ENCODE measurements at places on chromosomes 5 and 9. TPM values are rescaled to one million over a fixed set of nuclear protein-coding genes. Genes with fewer than 3 reads are reported as not detected.

DNA sequence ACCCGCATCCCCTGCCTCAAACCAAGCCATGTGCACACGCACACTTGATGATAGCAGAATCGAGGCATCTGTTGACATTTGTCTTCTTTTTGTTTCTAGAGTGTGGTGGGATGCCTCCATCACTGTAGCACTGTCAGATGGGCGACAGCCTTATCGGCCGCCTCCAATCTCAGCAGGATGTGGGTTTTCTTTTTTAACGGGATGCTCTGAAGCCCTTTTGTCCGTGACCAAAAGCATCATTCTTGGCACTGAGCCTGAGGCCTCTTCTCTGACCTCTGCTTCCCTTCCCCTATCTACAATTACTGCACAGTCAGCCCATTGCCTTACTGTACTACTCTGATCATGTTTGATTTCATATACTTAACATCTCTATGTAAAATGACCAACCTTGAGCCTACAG, 78.3 kb downstream of the LMNB1 start:
- no peak overlapping the region for H3K4me3 ChIP-seq
- H3K27me3 ChIP-seq: no peaks in the 10 kb centered on the region
- no peaks in the 10 kb centered on the region for H3K36me3 ChIP-seq
- DNase-seq: no peak
- peaks cover 5% of the 10 kb centered on the region for H3K4me1 ChIP-seq
- no peak overlapping the region for H3K27ac ChIP-seq

- H3K36me3 ChIP-seq: no peaks in the 10 kb centered on the region
- no peak overlapping the region for H3K27ac ChIP-seq
- DNase-seq: no peak
- H3K4me1 ChIP-seq: no peaks in the 10 kb centered on the region
- H3K4me3 ChIP-seq: no peak overlapping the region
These were observed 19.2 kb downstream of the ADCY2 start for GRCh38 chr5:7415123-7415522.

DNA sequence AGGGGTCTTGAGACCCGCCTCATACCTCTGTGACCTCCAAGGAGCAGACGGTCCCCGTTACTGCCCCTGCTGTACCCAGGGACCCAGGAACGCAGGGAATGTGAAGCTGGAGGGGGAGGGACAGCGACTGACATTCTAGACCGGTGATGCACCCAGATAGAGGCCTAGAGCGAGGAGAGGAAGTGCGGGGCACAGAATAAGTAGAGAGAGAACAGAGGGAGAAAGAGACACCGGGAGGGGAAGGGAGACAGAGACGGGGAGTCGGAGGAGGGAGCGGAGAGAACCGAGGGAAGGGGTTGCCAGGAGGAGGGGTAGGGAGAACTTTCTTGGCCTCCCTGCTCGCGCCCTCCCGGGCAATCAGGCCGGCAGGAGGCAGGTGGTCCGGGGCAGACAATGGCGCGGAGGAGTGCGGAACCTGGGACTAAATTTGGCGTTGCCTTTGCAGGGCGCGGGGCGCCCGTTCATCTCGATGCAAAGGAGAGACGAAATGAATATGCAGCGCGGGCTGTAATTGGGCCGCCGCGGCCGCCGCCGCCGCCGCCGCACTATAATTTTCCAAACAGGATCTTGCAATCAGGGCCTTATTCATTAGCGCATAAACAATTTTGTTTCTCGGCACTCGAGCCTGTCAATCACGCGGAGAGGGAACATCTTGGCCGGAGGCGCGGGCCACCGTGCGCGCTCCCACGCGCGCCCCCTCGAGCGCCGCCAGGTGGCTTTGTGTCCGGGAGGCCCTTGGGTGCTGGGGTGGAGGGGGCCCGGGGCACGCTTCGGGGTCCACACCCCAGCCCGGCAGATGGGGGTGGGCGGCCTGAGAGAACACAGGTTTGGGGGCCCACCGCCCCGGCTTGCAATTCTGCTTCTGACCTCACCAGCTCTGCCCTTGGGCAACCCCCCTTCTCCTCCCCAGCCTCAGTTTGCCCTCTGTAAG, 33.0 kb downstream of the NDUFA8 start:
- H3K27ac ChIP-seq: no peak overlapping the region
- peak; percentile 76 for DNase-seq
- H3K36me3 ChIP-seq: no peaks in the 10 kb centered on the region
- H3K4me3 ChIP-seq: peak overlapping the region; percentile 68

DNA sequence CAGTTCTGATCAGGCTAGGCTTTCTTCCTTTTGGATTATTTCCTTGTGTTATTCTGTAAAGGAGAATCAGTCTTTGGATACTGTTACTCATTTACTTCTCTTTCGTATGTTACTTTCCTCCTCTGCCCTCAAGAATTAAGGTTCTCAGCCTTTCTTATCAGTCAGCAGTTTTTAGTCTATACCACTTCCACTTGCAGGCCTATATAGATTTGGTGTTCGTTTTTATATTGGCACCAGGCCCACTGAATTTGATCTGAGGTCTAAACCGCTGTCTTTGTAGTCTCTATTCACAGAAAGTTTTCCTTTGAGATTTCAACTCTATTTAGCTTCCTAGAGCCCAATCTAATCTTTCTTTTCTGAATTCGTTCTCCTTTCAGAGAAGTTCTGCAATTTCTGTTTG, 62.8 kb downstream of the ERBIN start:
- H3K27ac ChIP-seq: no peak overlapping the region
- H3K27me3 ChIP-seq: no peaks in the 10 kb centered on the region
- peaks cover 25% of the 10 kb centered on the region for H3K4me1 ChIP-seq
- no peak for DNase-seq
- H3K4me3 ChIP-seq: no peak overlapping the region

DNA sequence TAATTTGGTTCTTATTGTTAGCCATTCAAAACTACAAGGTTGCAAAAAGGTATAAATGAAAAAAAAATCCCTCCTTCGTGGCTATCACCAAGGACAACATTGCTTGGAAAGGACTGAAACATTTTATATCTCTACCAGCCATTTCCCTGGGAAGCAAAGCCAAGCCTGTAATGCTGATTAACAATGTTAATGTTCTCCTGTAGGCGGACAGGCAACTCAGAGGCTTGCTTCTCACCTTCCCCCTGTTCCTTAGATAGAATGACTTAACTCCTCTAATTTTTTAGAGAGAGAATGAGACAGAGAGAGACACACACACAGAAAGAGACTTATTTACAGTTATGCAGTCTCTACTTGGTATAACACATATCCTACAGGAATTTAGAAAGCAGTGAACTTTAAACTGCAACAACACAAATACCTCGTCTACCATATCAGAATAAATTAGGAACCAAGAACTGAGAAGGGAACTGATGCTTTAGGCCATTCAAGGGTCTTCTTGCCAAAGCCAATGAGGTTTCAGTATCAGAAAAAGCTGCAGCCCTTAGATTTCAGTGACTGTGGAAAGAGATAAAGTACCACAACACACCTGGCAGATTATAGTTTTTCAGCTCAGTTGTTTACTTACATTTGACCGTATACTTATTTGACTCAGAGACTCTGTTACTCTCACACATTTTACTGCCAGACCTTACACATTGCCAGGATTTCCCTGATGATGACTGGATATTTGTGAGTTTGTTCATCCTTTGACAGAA, 20.9 kb upstream of the MAN2A1 start:
- H3K4me3 ChIP-seq: no peak overlapping the region
- DNase-seq: no peak
- H3K4me1 ChIP-seq: no peaks in the 10 kb centered on the region
- no peaks in the 10 kb centered on the region for H3K36me3 ChIP-seq
- H3K27me3 ChIP-seq: peaks cover 8% of the 10 kb centered on the region

DNA sequence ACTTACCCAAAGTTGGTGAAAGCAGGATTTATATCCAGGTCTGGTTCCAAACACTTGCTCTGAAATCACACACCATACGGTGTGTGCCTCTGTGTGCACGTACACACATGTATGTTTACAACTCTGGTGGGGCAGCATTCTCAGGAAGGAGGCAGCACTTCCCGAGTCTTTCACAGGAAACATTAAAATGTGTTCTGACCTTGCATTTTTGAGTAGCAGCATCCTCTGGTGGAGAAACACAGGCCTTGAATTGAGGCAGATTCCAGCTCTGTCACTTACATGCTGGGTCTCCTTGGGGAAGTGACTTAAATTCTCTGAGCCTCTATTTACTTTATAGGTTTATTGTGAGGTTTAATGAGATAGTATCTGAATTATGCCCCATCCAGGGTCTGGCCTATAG, 126.4 kb downstream of the RGS3 start:
- H3K27ac ChIP-seq: no peak overlapping the region
- H3K27me3 ChIP-seq: no peaks in the 10 kb centered on the region
- H3K36me3 ChIP-seq: peaks cover 7% of the 10 kb centered on the region
- peaks cover 6% of the 10 kb centered on the region for H3K4me1 ChIP-seq
- peak; percentile 67 for DNase-seq

GRCh38 chr9:36499174-36499890, 73.4 kb upstream of the MELK start:
- H3K27me3 ChIP-seq: 0 out of 2 replicates have a peak, but pooled peaks cover 4% of the 10 kb centered on the region
- no peaks in the 10 kb centered on the region for H3K36me3 ChIP-seq
- DNase-seq: no peak
- H3K4me3 ChIP-seq: no peak overlapping the region
- H3K4me1 ChIP-seq: no peaks in the 10 kb centered on the region

GRCh38 chr9:118281772-118282171, 577.6 kb downstream of the TLR4 start:
- no peaks in the 10 kb centered on the region for H3K27me3 ChIP-seq
- H3K4me1 ChIP-seq: no peaks in the 10 kb centered on the region
- no peaks in the 10 kb centered on the region for H3K36me3 ChIP-seq

GRCh38 chr5:33361781-33362180, 79.0 kb upstream of the TARS1 start:
- H3K27me3 ChIP-seq: no peaks in the 10 kb centered on the region
- 0 out of 2 replicates have a peak, but pooled peaks cover 8% of the 10 kb centered on the region for H3K4me1 ChIP-seq
- H3K4me3 ChIP-seq: no peak overlapping the region
- no peak overlapping the region for H3K27ac ChIP-seq

GRCh38 chr9:119004618-119004990, 364.6 kb downstream of the BRINP1 start:
- DNase-seq: peak; percentile 85
- H3K4me3 ChIP-seq: peak overlapping the region; percentile 28
- no peaks in the 10 kb centered on the region for H3K27me3 ChIP-seq
- no peaks in the 10 kb centered on the region for H3K36me3 ChIP-seq
- peak overlapping the region; percentile 93 for H3K27ac ChIP-seq

GRCh38 chr5:147391781-147392180, 118.1 kb downstream of the DPYSL3 start:
- DNase-seq: peak; percentile 94
- H3K4me1 ChIP-seq: no peaks in the 10 kb centered on the region
- no peaks in the 10 kb centered on the region for H3K36me3 ChIP-seq
- no peak overlapping the region for H3K27ac ChIP-seq

GRCh38 chr5:116652903-116653302, 78.3 kb upstream of the SEMA6A start:
- DNase-seq: no peak
- H3K36me3 ChIP-seq: no peaks in the 10 kb centered on the region
- no peaks in the 10 kb centered on the region for H3K4me1 ChIP-seq
- no peaks in the 10 kb centered on the region for H3K27me3 ChIP-seq
- H3K27ac ChIP-seq: no peak overlapping the region

- no peaks in the 10 kb centered on the region for H3K27me3 ChIP-seq
- no peaks in the 10 kb centered on the region for H3K36me3 ChIP-seq
- peak; percentile 80 for DNase-seq
These were observed 16.5 kb downstream of the AGXT2 start for GRCh38 chr5:35031276-35031675.

Gene XPA
- total RNA-seq: 8.0 TPM

Gene CTXN3
- total RNA-seq: not detected

- H3K4me1 ChIP-seq: no peaks in the 10 kb centered on the region
- H3K27me3 ChIP-seq: no peaks in the 10 kb centered on the region
- no peaks in the 10 kb centered on the region for H3K36me3 ChIP-seq
These were observed 54.2 kb downstream of the ELAVL2 start for GRCh38 chr9:23771746-23772384.

DNA sequence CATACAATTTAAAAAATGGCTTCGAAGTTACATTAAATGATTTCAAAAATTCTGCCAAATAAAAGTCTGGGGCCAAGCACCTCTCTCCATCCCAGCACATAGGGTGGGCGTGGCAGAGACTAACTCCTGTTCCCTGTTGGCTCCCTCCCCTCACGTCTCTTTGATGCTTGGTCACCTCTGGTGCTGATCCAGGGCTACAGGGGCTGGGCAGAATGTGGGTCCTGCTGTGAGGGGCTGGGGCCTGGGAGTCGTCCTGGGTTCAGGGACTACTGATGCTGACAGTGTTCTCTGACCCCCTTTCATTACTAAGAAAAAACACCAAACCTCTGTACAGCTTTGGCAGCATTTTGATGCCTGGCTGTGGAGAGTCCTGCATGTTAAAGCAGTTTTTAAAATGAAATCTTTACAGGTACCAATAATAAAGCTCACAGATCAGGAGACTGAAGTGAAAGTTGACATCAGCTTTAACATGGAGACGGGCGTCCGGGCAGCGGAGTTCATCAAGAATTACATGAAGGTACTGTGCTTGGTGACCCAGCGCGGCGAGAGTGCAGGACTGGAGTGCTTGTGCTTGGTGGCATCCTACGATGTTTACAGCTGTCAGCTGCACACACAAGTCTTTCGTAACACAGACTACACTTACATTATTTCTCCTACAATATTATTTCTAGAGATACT, 29.0 kb downstream of the TENT4A start:
- H3K4me1 ChIP-seq: no peaks in the 10 kb centered on the region
- H3K27me3 ChIP-seq: no peaks in the 10 kb centered on the region
- H3K36me3 ChIP-seq: peaks cover 29% of the 10 kb centered on the region
- no peak overlapping the region for H3K27ac ChIP-seq
- DNase-seq: no peak
- H3K4me3 ChIP-seq: no peak overlapping the region

DNA sequence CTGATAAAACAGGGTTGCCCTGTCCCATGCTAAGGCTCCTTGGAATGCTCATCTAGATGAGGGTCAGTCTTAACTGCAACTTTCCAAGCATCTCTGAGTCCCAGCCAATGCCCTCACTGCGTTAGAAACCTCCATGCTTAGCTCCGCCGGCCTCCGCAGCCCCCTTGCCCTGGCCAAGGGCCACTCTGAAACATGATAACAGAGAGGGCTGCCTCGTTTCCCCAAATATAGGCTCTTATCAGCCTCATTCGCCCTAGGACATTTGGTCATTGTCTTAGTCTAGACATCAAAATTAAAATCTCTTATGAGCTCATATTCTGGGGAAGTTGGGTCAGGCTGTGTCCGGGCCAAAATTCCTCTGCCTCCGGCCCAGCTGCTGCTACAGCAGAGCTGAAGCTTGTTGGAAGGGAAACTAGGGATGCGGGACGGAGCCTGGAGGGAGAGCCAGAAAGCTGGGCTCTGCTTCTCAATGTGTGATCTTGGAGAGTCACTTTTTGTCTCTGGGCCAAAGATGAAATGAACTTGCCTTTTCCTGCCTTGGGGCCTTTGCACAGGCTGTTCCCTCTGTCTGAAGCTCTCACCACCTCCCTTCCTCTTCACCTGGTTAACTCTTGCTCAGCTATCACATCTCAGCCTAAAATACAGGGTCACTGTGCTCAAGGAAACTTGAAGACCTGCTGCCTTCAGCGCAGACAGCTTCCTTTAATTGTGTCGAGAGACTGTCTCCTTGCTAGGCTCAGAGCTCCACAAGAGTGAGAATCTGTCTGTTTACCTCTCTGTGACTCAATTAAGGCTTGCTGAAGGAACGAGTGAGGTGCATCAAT, 191.3 kb downstream of the RGS3 start:
- peaks cover 17% of the 10 kb centered on the region for H3K4me1 ChIP-seq
- H3K4me3 ChIP-seq: no peak overlapping the region
- no peaks in the 10 kb centered on the region for H3K36me3 ChIP-seq
